ENCODE measurements at places on chromosomes 16 and 17. TPM values are rescaled to one million over a fixed set of nuclear protein-coding genes. Genes with fewer than 3 reads are reported as not detected.
A peak's percentile ranks its signal among the peaks of the same experiment; 100 is the strongest.

- H3K36me3 ChIP-seq, result peaks cover 10% of the 10 kb centered on the region
- no peak overlapping the region for H3K4me3 ChIP-seq
- H3K27me3 ChIP-seq, result no peaks in the 10 kb centered on the region
- H3K4me1 ChIP-seq, result no peaks in the 10 kb centered on the region
- DNase-seq, result no peak
- no peak overlapping the region for H3K27ac ChIP-seq
These were observed 60.0 kb upstream of the BCAR1 start for GRCh38 chr16:75311383-75311938.

- no peaks in the 10 kb centered on the region for H3K36me3 ChIP-seq
- H3K27me3 ChIP-seq, result no peaks in the 10 kb centered on the region
- no peak overlapping the region for H3K4me3 ChIP-seq
- peaks cover 81% of the 10 kb centered on the region for H3K4me1 ChIP-seq
These were observed 333.0 kb downstream of the SEC14L1 start for GRCh38 chr17:77473615-77474226.

GRCh38 chr17:15238057-15238456 is 27.1 kb downstream of the PMP22 start:
- H3K27me3 ChIP-seq, result no peaks in the 10 kb centered on the region
- no peak overlapping the region for H3K27ac ChIP-seq
- no peak overlapping the region for H3K4me3 ChIP-seq

DNA sequence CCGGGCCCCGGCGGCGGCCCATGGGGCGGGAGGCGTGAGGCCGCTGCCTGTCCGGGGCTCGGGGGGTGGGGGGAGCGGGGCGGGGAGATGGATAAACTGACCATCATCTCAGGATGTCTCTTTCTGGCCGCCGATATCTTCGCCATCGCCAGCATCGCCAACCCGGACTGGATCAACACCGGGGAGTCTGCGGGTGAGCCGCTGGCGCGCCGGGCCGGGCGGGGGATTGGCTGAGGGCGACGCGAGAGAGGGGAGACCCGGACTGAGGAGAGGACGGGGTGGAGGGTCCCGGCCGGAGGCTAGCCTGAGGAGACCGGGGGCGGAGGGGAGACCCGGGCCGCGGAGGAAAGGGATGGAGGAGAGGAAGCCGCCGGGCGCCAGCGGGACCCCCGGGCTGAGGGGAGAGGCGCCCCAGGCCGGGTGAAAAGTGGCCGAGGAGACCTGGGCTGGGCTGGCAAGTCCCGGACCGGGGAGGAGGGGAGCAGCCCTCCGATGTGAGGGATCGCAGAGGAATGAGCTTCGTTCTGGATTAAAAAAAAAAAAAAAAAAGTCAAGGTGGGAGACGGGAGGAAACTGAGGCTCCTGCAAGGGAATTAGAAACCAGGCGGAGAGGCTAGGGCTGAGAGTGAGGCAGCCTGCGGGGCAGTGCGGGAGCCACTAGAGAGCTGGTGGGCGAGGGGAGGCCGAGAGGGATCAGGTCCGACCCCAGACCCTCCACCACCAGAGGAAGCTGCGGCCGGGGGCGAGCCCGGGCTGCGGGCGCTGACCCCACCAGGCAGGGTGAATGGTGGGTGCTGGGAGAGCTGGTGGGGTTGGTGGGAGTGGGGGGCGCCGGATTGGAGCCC is 526 bp downstream of the MOSMO start:
- no peak for DNase-seq
- H3K36me3 ChIP-seq, result no peaks in the 10 kb centered on the region
- no peaks in the 10 kb centered on the region for H3K27me3 ChIP-seq

GRCh38 chr16:89437251-89437987 is 52.9 kb downstream of the ANKRD11 start:
- H3K4me1 ChIP-seq, result peaks cover 45% of the 10 kb centered on the region
- no peak for DNase-seq
- no peaks in the 10 kb centered on the region for H3K36me3 ChIP-seq

DNA sequence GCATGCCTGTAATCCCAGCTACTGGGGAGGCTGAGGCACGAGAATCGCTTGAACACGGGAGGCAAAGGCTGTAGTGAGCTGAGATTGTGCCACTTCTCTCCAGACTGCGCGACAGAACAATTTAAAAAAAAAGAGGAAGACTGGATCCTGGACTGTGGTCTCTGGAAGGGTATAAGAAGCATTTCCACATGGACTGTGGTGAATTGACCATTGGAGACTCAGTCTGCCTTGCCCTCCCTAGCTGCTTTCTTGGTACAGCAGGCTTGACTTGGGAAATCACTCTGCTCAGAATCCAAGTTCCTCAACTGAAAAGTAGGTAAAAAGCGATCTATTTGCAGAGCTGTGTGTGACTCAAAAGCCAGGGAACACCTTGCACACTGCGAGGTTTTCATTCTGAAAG is 1.0 kb upstream of the MGRN1 start:
- peak overlapping the region; percentile 98 for H3K27ac ChIP-seq
- no peaks in the 10 kb centered on the region for H3K27me3 ChIP-seq
- no peak overlapping the region for H3K4me3 ChIP-seq
- no peak for DNase-seq

DNA sequence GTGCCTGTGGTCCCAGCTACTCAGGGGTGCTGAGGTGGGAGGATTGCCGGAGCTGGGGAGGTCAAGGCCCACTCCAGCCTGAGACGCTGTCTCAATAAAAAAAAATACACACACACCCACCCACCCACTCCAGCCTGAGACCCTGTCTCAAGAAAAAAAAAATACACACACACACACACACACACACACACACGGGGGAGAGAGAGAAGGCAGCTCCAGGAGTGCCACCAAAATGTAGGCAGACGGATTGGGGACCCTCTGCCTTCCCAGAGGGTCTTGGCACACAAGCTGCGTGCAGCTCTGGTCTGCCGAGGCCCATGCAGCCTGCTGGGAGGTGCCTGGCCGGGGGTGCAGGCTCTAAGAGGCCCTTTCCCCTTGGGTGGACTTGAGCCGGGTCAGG is 5.9 kb upstream of the NUDT16L1 start:
- peaks cover 71% of the 10 kb centered on the region for H3K36me3 ChIP-seq
- no peaks in the 10 kb centered on the region for H3K27me3 ChIP-seq
- H3K4me3 ChIP-seq, result no peak overlapping the region

- no peak for DNase-seq
- no peak overlapping the region for H3K4me3 ChIP-seq
- no peak overlapping the region for H3K27ac ChIP-seq
- no peaks in the 10 kb centered on the region for H3K36me3 ChIP-seq
- peaks cover 11% of the 10 kb centered on the region for H3K4me1 ChIP-seq
- H3K27me3 ChIP-seq, result no peaks in the 10 kb centered on the region
These were observed 46.8 kb downstream of the SLC39A11 start for GRCh38 chr17:73045724-73046123.

DNA sequence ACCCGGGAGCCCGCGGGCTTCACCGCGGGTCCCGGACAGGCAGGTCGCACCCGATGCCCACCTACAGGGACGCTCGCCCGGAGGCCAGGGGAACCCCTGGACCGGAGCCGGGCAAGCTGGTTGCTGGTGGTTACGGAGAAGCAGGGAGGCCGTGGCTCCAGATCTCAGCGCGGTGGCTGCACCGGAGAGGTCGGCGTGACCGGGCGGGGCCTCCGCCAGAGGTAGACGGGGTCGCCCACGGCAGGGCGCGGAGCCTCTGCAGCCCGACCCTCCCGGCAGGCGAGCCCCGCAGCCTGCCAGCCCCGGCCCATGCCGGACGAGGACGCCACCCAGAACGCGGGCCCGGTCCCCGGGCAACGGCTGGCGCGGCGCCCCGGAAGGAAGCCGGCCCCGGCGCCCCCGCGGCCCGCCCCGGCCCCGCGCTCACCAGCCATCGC is 341 bp downstream of the PCYT2 start:
- peaks cover 59% of the 10 kb centered on the region for H3K36me3 ChIP-seq
- peaks cover 21% of the 10 kb centered on the region for H3K4me1 ChIP-seq
- H3K27ac ChIP-seq, result peak overlapping the region; percentile 81
- DNase-seq, result no peak
- H3K4me3 ChIP-seq, result peak overlapping the region; percentile 87

- no peak for DNase-seq
- no peaks in the 10 kb centered on the region for H3K27me3 ChIP-seq
- no peaks in the 10 kb centered on the region for H3K36me3 ChIP-seq
- peaks cover 6% of the 10 kb centered on the region for H3K4me1 ChIP-seq
- no peak overlapping the region for H3K4me3 ChIP-seq
These were observed 141.1 kb downstream of the NTN1 start for GRCh38 chr17:9162275-9162985.

- H3K4me1 ChIP-seq, result peaks cover 12% of the 10 kb centered on the region
- H3K27me3 ChIP-seq, result no peaks in the 10 kb centered on the region
- no peak overlapping the region for H3K4me3 ChIP-seq
- H3K36me3 ChIP-seq, result no peaks in the 10 kb centered on the region
- no peak for DNase-seq
These were observed 1.9 kb upstream of the ITGAL start for GRCh38 chr16:30470632-30470995.

DNA sequence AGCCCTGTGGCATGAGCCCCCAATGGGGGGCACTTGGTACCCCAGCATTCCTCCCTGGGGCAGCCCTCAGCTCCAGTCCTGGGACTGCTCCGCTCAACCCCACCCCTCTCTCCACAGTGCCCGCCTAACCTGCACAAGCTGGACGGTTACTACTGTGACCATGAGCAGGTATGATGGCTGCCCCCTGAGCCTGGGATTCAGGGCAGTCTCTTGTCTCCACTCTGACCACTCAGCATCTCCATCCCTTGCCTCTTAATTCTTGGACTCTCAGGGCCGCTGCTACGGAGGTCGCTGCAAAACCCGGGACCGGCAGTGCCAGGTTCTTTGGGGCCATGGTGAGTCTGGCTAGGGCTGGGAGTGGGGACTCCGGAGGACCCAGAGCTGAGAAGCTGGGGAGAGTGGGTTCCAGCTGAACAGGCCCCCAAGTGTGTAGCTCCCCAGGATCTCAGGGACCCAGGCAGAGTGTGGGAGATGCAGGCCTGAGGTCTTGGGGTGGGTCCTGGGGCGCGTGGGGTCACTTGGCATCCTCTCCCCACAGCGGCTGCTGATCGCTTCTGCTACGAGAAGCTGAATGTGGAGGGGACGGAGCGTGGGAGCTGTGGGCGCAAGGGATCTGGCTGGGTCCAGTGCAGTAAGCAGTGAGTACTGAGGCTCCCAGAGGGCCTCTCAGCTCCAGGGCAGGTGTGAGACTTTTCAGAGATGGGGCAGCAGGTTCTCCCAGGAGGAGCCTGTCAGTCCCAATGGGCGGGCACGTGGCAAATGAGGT is 18.0 kb downstream of the ADAM11 start:
- H3K27ac ChIP-seq, result no peak overlapping the region
- H3K27me3 ChIP-seq, result no peaks in the 10 kb centered on the region
- peaks cover 35% of the 10 kb centered on the region for H3K4me1 ChIP-seq
- no peak for DNase-seq

- DNase-seq, result peak; percentile 93
- peaks cover 11% of the 10 kb centered on the region for H3K4me1 ChIP-seq
- peak within 1 kb of the TSS; percentile 74 for H3K27ac ChIP-seq
- H3K27me3 ChIP-seq, result no peaks in the 10 kb centered on the region
- peak within 1 kb of the TSS; percentile 77 for H3K4me3 ChIP-seq
These were observed at the start of gene NT5C3B for GRCh38 chr17:41835800-41836549. Gene NT5C3B (minus strand): TSS chr17:41836232. CDS start chr17:41836193, 39 bp downstream.

GRCh38 chr17:19731626-19732025 is 15.2 kb upstream of the SLC47A2 start:
- peaks cover 21% of the 10 kb centered on the region for H3K4me1 ChIP-seq
- no peak for DNase-seq
- H3K27ac ChIP-seq, result no peak overlapping the region
- H3K36me3 ChIP-seq, result no peaks in the 10 kb centered on the region

- no peak overlapping the region for H3K4me3 ChIP-seq
- no peak for DNase-seq
- H3K36me3 ChIP-seq, result no peaks in the 10 kb centered on the region
- H3K27ac ChIP-seq, result no peak overlapping the region
- H3K27me3 ChIP-seq, result no peaks in the 10 kb centered on the region
- no peaks in the 10 kb centered on the region for H3K4me1 ChIP-seq
These were observed 99.8 kb downstream of the SHISA6 start for GRCh38 chr17:11340803-11341202.

GRCh38 chr17:10421211-10421610 is 539 bp downstream of the MYH8 start:
- no peak overlapping the region for H3K4me3 ChIP-seq
- H3K4me1 ChIP-seq, result no peaks in the 10 kb centered on the region
- H3K27me3 ChIP-seq, result no peaks in the 10 kb centered on the region
- no peak overlapping the region for H3K27ac ChIP-seq
- H3K36me3 ChIP-seq, result no peaks in the 10 kb centered on the region

DNA sequence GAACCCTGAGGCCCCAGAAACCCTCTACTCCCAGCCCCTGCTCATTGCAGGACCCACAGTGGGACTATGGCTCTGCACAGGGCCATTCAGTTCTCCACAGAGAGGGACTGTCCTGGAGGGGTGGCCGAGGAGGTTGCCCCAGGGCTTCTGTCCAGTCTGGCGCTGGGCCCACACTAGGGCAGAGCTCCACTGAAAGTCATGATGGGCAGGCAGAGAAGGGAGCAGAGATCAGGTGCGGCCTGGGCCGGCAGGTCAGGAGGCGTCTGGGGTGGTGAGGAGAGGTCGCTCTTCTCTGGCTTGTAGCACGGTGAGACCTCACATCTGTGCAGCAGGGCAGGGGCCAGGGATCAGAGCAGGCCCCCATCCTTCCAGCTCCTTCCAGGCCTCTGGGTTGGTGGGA is 13.0 kb upstream of the PIK3R6 start:
- peaks cover 15% of the 10 kb centered on the region for H3K36me3 ChIP-seq
- no peaks in the 10 kb centered on the region for H3K27me3 ChIP-seq
- no peak overlapping the region for H3K4me3 ChIP-seq
- no peak overlapping the region for H3K27ac ChIP-seq
- DNase-seq, result no peak

DNA sequence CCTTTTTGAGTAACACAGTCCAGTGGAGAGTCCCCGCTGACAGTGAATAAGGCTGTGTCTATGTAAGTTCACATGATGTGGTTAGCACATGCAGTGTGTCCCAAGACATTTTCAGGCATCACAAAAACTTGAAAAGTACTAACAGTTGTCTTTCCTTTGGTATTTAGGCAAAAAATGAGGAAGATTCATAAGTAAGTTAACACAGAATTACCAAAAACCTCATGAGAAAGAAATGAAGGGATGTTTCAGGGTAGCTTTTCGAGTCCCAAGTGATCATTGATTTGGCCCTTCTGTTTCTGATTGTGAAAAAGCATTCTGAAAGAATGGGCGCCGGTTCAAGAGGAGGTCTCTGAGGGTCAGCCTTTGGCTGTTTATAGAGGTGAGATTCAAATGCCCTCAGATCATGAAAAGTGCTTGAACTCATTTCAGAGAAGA is 529 bp upstream of the ASPA start:
- no peak for DNase-seq
- H3K36me3 ChIP-seq, result no peaks in the 10 kb centered on the region
- no peaks in the 10 kb centered on the region for H3K27me3 ChIP-seq
- no peaks in the 10 kb centered on the region for H3K4me1 ChIP-seq
- peak overlapping the region; percentile 9 for H3K27ac ChIP-seq

ACSM2A gene
- total RNA-seq, result 0.34 TPM

OR1D2 gene
- not detected for total RNA-seq

CES3 gene
- total RNA-seq, result 1.4 TPM

SCNN1B gene
- 64.5 TPM for total RNA-seq

MILR1 gene
- total RNA-seq, result 9.0 TPM

DNASE1L2 gene
- total RNA-seq, result not detected

TMC8 gene
- 10.8 TPM for total RNA-seq

GFAP gene
- not detected for total RNA-seq

APOBR gene
- total RNA-seq, result 35.1 TPM

FOXL1 gene
- 2.2 TPM for total RNA-seq

SOX15 gene
- not detected for total RNA-seq

LRRC46 gene
- 9.4 TPM for total RNA-seq

TEX14 gene
- total RNA-seq, result 0.22 TPM

VAT1L gene
- total RNA-seq, result under 0.01 TPM
